Placental pericyte (primary cell): ENCODE measurements at places on chromosomes 5 and 9. TPM values are rescaled to one million over a fixed set of nuclear protein-coding genes. Genes with fewer than 3 reads are reported as not detected.

The PALM2AKAP2 gene
- 25.8 and 66.4 TPM in 2 replicates for total RNA-seq

The FSTL4 gene
- under 0.01 and 0.14 TPM in 2 replicates for total RNA-seq

The LAMC3 gene
- 0.44 and 2.1 TPM in 2 replicates for total RNA-seq

The TAF11L11 gene
- total RNA-seq, result not detected in 2 replicates

The NSUN2 gene
- 41.8 and 60.0 TPM in 2 replicates for total RNA-seq

The SUSD3 gene
- total RNA-seq, result not detected in 2 replicates

The RGS14 gene
- 4.7 and 6.6 TPM in 2 replicates for total RNA-seq

The ATP6V0E1 gene
- 117 and 149 TPM in 2 replicates for total RNA-seq

The TAF1L gene
- under 0.01 TPM in 1 of 2 replicates, not detected in the other for total RNA-seq

The PDE8B gene
- under 0.01 and 0.14 TPM in 2 replicates for total RNA-seq

The ROPN1L gene
- 0.29 and 0.44 TPM in 2 replicates for total RNA-seq

The QRFP gene
- total RNA-seq, result not detected in 2 replicates

The OTP gene
- total RNA-seq, result not detected in 2 replicates

The CCDC180 gene
- total RNA-seq, result 0.14 and 0.88 TPM in 2 replicates

The UNC13B gene
- 28.9 and 35.4 TPM in 2 replicates for total RNA-seq

The TMEM215 gene
- total RNA-seq, result not detected in 2 replicates

The SPINK4 gene
- 1.3 and 1.8 TPM in 2 replicates for total RNA-seq

The SLC25A25 gene
- total RNA-seq, result 24.3 and 36.1 TPM in 2 replicates

The RASEF gene
- total RNA-seq, result 0.44 and 0.57 TPM in 2 replicates

The TMEM252 gene
- not detected in 2 replicates for total RNA-seq

The LTC4S gene
- 0.88 TPM in 1 of 2 replicates, not detected in the other for total RNA-seq

The PLEKHG4B gene
- under 0.01 and 1.1 TPM in 2 replicates for total RNA-seq

The GLIPR2 gene
- total RNA-seq, result 14.0 and 53.0 TPM in 2 replicates

The LMAN2 gene
- 242 and 674 TPM in 2 replicates for total RNA-seq

The C5orf24 gene
- total RNA-seq, result 33.3 and 69.0 TPM in 2 replicates

The RAPGEF6 gene
- 10.1 and 25.8 TPM in 2 replicates for total RNA-seq

The DDX4 gene
- total RNA-seq, result not detected in 2 replicates

The RLN2 gene
- total RNA-seq, result not detected in 2 replicates

The ENTR1 gene
- total RNA-seq, result 37.9 and 47.8 TPM in 2 replicates

The AGTPBP1 gene
- total RNA-seq, result 5.9 and 15.1 TPM in 2 replicates

The SAP30L gene
- total RNA-seq, result 14.9 and 18.4 TPM in 2 replicates

The SLC25A2 gene
- 0.44 and 2.0 TPM in 2 replicates for total RNA-seq

The FABP6 gene
- not detected in 2 replicates for total RNA-seq

The JAKMIP2 gene
- total RNA-seq, result 0.22 and 0.29 TPM in 2 replicates

The KIAA1191 gene
- 72.9 and 126 TPM in 2 replicates for total RNA-seq

The NANS gene
- 71.0 and 208 TPM in 2 replicates for total RNA-seq

The SPATA31D4 gene
- total RNA-seq, result not detected in 2 replicates

The NMUR2 gene
- under 0.01 TPM in 1 of 2 replicates, not detected in the other for total RNA-seq

The TJP2 gene
- total RNA-seq, result 21.7 and 45.2 TPM in 2 replicates

The ADAMTSL2 gene
- total RNA-seq, result 0.57 and 17.7 TPM in 2 replicates

The PCDHGA7 gene
- 4.3 and 7.7 TPM in 2 replicates for total RNA-seq

The TSLP gene
- 0.43 and 2.0 TPM in 2 replicates for total RNA-seq

The TRAF1 gene
- 1.1 and 1.7 TPM in 2 replicates for total RNA-seq

The CENPP gene
- total RNA-seq, result 1.5 and 7.7 TPM in 2 replicates

The SLC6A7 gene
- total RNA-seq, result under 0.01 TPM in 1 of 2 replicates, not detected in the other

The CDKN2B-AS1 gene
- 4.6 and 9.2 TPM in 2 replicates for total RNA-seq

The SRD5A1 gene
- total RNA-seq, result 13.1 and 26.8 TPM in 2 replicates

The CMYA5 gene
- total RNA-seq, result 0.29 and 2.0 TPM in 2 replicates

The ZFR gene
- 79.0 and 98.9 TPM in 2 replicates for total RNA-seq

The GABRP gene
- total RNA-seq, result 1.1 TPM in 1 of 2 replicates, not detected in the other

The PHYHD1 gene
- total RNA-seq, result 3.6 and 24.5 TPM in 2 replicates
